ENCODE measurements at places on chromosomes 11 and 22.

DNA sequence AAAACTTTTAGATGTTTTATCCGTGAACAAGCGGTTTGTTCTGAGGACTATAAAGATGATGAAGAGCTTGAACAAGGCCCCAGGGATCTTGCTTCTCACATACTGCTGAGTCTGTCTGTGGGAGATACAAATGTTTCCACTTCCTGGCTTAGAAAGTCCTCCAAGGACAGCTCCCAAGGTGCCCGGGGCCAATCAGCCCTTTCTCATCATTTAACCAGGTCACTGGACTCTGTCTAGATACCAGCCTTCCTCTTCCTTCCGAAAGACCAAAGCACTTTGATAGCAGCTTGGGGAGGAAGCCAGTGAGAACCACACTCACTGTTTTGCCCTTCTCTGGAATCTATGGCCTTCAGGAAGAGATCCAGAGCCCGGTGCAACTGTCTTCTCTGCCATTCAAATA lies 4.3 kb upstream of the MICAL2 start:
- DNase-seq = no peak

DNA sequence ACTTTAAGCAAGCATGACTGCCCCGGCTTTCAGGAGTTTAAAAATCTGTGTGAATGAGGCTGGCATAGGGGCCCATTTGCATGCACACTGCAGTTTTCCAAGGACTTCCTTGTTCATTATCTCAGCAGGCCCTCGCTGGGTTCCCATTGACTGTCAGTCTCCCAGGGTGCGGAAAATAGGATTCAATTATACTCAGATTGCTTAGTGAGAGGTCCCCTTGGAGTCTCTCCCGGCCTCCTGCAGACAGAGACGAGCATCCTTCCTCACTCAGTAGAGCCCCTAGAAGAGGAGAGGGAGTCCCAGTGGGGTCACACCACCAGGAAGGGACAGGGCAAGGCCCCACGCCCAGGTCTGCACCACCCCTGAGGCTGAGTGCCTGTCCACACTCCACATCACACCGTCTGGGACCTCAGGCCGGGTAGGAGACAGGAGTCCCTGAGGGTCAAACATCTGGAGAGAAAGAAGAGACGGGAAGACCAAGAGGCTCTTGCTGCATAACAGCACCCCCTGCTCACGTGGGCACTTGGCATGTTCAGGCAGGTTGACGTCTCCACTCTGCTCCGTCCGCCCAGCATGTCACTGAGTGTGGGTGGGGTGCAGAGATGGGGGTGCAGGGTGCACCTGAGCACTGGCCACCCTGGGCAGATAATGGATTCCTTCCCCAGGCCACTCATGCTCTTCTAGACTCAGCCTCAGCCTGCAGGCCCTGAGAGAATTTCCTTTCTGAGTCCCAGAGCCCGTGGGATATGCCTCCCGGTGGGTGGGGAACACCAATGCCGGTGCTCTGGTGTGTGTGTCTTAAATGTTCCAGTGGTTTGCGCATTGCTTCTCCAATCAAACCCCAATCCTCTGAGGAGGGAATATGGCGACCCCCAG lies 58.8 kb downstream of the MCM5 start:
- DNase-seq = no peak

DNA sequence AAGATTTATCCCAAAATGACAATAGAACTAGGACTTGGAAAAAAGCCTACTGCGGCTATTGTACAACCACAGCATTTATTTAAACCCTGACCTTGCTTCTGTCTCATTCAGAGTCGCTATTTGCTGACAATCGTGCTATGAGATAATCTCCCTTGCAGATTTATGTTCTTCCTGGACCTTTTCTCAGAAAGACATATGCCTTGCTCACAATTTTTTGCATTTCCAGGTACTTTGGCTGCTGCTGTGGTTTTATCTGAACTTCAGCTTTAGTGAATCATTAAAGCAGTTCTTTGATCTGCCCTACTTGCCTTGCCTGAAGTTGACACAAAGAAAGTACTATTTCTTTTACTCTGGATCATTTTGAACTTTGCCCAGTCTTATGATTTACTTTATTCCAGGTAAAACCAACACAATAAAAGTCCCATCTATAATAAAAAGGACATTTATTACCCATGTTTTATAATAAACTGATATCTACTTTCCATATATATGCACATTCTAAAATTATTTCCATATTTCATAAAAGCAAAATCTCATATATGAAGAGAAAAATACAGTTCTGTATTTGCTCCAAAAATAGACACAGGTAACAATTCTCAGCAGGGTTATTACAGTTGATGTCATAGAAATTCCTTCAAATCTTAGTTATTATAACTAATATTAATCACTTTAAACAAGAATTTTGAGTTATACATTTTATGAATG lies 63.4 kb upstream of the CARD18 start:
- no peak for DNase-seq

GRCh38 chr11:92045301-92045700 lies 179.3 kb upstream of the FAT3 start:
- DNase-seq = no peak

GRCh38 chr11:96229354-96229977 lies 113.5 kb downstream of the MAML2 start:
- no peak for DNase-seq

DNA sequence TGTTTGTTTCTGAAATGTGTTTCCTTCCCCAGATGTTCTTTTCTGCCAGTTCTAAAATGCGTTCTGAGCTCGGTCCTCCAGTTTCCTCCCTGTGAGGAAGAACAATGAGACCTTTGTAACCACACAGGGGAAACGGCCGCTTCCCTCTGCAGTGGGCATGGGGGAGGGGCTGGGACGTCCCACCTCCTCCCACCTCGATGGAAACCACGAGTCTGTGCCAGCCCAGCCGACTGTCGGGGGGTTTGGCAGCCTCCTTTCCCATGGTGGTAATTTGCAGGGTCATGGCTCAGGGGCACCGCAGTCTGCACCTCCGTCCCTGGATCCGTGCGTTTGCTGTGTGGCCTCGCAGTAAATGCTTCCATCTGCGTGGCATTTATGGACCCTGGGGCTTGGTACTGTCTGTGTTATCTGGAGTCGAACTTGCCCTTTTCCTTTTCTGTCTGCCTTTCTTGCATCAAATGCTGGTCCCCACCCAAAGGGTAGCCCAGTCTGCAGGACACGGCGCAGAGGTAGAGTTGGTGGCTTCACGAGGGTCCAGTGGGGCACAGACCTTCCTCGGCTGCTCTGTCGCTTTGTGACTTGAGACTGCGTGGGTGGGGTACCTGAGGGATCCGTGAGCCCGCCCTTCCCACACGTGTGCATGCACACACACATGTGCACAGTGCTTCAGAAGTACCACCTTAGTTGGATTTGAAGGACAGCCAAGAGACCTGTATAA lies 16.1 kb downstream of the LRP5 start:
- DNase-seq = no peak

Measured in activated CD8-positive, alpha-beta memory T cell treated with anti-CD3 and anti-CD28 coated beads for 48 hours (primary cell).